ENCODE measurements at places on chromosomes 1 and 21.

- no peak for DNase-seq
Observed at GRCh38 chr1:229815076-229815475, 189.0 kb downstream of the URB2 start.

DNA sequence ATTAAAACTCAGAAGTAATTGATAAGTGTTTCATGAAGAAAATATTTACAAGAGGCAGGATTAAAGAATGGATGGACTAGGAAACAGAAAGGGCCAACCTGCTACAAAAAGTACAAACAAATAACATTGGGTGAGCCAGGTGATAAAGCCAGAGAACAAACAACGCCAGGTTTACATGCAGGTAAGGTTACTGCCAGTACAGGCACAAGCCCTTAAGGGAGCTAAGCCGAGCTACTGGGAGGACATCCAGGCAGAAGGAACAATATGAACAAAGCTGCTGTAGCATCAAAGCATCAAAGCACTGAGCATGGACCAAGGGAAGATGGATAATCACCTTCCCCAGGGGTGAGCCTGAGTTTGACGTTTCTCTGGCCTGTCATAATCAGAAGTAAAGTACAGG is 380.7 kb downstream of the SEC16B start:
- DNase-seq = no peak

GRCh38 chr1:99218999-99219398 is 45.3 kb upstream of the PLPPR4 start:
- DNase-seq = no peak

GRCh38 chr1:229102741-229103391 is 168.0 kb upstream of the RAB4A start:
- DNase-seq = no peak

GRCh38 chr21:32713726-32714125 is 14.1 kb downstream of the SYNJ1 start:
- DNase-seq = no peak

- peak; percentile 86 for DNase-seq
Observed at GRCh38 chr21:36320421-36321324, 676 bp downstream of the MORC3 start.

GRCh38 chr1:230698130-230698529 is 15.8 kb downstream of the AGT start:
- no peak for DNase-seq

DNA sequence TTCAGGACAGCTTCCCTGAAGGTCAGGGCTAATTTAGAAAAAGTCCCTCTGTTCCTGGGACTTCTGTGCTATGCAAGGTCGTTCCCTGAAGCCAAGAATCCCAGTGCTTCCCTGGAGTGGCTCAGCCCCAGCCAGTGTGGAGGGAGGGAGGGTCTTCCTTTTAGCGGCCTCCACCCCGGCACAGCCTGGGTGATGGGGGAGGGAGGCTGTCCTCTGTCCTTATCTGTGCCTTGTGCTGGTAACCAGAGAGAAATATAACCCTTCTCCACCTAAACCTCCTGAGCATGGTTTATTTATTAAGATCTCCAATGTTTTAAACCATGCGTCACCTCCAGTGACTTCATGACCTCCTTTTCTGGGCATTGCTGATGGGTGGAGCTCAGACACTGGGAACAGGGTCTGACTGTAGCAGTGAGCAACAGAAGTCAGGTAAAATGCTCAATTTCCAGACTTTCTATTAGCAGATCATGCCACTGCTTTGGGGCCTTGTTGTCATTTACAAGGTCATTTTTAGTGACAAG is 157.1 kb downstream of the DSCAM start:
- DNase-seq = no peak

DNA sequence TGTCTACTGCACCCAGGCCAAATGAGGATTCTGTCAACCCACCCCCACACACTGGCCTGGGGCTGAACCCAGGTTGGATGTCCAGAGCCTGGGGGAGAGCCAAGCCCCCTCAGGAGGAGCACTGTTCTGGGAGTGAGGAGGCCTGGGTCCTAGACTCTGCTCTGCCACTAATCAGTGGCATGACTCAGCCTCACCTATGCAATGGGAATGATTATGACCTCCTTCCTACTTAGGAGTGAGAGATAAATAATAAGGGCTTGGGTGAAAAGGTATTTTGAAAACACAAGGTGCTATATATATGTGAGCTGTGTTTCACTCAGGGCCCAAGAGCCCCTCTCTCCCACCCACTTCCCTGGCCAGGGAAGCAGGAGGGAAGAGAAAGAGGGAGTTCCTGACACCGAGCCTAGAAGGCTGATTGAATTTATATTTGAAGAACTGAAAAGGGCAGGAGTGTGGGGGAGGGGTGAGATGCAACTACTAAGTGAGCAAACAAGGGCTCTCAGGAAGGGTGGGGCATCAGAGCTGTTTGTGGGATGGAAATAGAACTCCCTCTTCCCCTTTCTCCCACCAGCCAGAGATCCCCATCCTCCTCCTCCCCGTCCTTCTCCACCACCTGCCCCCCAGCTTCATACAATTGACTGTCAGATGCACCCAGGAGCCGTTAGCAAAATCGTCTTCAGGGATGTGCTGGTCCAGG is 8.2 kb downstream of the IGSF9 start:
- no peak for DNase-seq

DNA sequence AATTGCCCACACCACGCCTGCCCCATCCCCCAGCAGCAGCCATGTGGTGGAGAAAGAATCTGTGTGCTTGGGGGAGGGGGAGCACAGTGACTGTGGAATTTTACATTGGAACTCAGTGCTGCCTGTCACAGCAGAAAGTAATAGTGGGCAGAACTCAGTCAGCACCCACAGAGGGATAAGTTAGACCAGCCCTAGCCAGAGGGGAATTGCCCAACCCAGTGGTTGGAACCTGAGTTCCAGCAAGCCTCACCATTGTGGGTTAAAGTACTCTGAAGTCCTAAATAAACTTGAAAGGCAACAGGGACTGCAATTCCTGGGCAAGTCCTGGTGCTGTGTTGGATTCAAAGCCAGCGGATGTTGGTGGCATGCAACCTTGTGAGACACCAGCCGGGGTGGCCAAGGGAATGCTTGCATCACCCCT is 88.8 kb downstream of the MRPL39 start:
- DNase-seq = no peak

GRCh38 chr1:119453021-119453420 is 38.1 kb downstream of the HSD3B2 start:
- DNase-seq = no peak

- no peak for DNase-seq
Observed at GRCh38 chr1:223012938-223013337, 130.1 kb downstream of the TLR5 start.

DNA sequence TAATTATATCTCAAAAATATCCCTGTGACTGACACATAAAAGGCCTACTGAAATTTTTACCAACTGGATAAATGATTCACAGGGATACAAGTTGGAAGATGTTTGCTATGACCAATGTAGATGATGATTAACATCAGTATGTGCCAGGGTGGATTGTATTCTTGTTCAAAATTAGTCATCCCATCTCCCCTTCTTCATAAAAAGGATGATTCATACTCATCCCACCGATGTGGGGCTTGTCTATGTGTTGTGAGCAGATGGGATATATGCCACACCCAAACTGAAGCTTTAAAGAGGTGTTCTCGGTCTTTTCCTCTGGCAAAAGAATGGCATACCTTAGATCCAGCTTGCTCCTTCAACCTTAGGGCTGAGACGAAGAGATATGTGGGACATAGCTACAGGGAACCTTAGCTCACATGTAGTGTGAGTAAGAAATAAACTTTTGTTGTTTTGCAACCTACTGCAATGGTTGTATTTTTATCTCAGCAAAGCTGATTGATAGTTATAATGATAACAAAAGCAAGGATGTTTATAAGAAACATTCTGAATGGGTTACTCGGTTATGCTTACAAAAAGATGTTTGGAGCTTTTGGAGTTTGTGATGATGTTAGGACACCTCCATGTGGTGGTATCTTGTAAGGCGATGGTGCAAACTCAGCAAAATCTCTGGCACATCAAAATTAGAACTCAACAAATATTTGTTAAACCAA is 29.4 kb downstream of the SPATA17 start:
- DNase-seq = no peak

- DNase-seq = no peak
Observed at GRCh38 chr1:68011657-68012375, 38.6 kb downstream of the DIRAS3 start.

DNA sequence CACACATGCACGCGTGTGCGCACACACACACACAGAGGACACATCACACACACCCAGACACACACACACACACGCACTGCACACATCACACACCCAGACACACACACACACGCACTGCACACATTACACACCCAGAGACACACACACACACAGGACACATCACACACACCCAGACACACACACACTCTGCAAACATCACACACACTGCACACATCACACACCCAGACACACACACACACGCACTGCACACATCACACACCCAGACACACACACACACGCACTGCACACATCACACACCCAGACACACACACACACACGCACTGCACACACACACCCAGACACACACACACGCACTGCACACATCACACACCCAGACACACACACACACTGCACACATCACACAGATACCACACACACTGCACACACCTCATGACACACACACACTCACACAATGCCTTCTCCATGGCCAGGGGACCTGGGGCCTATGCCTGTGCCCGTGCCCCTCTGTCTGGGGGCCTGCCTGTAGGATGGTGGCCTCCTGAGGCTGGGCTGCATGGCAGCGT is 24.4 kb downstream of the CRYAA start:
- peak; percentile 31 for DNase-seq

- DNase-seq = no peak
Observed at GRCh38 chr1:110956586-110956985, 7.1 kb downstream of the LRIF1 start.

- DNase-seq = no peak
Observed at GRCh38 chr21:31078796-31079195, 40.5 kb upstream of the KRTAP19-8 start.

GRCh38 chr1:186845576-186846210 is 16.9 kb downstream of the PLA2G4A start:
- DNase-seq = no peak

- DNase-seq = no peak
Observed at GRCh38 chr1:27979151-27979858, 19.5 kb downstream of the XKR8 start.

- DNase-seq = no peak
Observed at GRCh38 chr1:13730751-13731482, 30.9 kb downstream of the PRDM2 start.

DNA sequence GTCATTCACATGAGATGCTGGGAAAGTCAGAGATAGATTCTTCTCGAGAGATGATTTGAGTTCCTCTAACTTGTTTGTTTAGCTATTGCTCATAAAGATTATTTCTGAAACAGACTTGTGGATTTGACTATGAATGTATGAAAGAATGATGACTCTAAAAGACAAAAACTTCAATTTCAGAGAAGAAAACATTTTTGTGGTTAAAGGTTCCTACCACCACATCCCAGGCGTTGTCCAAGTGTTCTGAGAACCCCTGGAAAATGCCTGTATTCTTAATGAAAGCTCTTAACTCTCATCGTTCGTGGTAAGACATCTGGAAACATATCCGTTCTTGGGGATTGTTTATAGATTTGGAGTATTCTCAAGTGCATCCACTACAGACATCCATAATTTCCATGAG is 228.7 kb downstream of the BARHL2 start:
- no peak for DNase-seq

DNA sequence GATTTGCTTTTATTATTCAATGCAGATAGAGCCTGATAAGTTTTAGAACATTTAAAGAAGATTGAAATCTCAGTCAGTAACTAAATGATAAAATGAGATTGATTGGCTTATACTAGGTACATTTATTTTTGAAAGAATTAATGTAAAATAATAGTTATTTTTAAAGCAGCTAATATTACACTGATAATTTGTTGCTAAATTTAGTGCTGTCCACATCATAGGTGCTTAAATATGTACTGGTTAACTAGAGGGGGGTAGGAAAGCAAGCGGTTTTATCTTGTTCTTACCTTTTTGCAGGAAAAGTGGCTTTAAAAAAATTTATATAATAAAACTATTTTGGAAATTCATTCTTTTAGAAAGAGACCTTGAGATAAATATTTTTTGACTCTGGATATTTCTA is 40.4 kb upstream of the RWDD3 start:
- no peak for DNase-seq

GRCh38 chr1:229196404-229197264 is 74.3 kb upstream of the RAB4A start:
- no peak for DNase-seq

GRCh38 chr1:180950321-180950720 is 37.6 kb downstream of the KIAA1614 start:
- DNase-seq = no peak

- no peak for DNase-seq
Observed at GRCh38 chr1:63705078-63705477, 68.7 kb upstream of the ROR1 start.

- DNase-seq = peak; percentile 70
Observed at GRCh38 chr1:116457946-116458604, 85.0 kb downstream of the ATP1A1 start.

GRCh38 chr1:200907611-200908097 is 13.0 kb downstream of the INAVA start:
- DNase-seq = no peak

DNA sequence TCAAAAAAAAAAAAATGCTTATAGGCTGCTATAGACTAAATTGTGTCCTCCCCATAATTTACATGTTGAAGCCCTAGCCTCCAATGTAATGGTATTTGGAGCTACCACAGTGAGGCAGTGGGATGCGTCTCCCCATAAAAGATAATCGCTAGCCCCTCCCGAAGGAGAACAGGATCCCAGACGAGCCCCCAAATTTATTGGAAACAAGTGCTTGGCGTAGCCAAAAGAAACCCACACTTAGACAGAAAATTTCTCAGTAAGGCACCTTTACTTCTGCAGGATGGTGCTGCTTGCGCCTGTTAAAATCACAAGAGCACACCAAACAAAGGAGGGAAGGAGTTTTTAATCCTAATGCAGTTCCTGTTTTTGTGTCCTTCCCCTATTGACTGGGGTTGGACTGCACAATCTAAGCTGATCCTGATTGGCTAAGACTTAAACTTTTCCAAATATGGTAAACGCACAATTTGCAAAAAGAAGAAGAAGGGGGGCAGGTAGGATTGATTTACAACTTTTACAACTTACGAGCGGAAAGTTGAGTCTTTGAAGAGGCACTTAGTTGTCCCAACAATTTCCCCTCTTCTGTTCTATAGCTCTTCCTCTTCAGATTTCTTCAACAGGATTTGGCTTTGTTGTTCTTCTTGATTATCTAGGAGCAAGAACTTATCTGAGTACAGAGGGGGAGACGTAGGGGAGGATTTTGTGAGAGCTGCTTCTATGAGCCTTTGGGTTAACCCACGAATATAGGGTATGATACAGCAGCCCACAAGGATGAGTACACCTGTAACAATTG is 3.0 kb upstream of the IPP start:
- no peak for DNase-seq

GRCh38 chr1:49048188-49048587 is 271.5 kb upstream of the BEND5 start:
- no peak for DNase-seq

GRCh38 chr1:151720974-151721787 is at the start of gene RIIAD1:
RIIAD1 (plus strand) TSS chr1:151721522; CDS start chr1:151721537, 15 bp downstream.
- DNase-seq = no peak

DNA sequence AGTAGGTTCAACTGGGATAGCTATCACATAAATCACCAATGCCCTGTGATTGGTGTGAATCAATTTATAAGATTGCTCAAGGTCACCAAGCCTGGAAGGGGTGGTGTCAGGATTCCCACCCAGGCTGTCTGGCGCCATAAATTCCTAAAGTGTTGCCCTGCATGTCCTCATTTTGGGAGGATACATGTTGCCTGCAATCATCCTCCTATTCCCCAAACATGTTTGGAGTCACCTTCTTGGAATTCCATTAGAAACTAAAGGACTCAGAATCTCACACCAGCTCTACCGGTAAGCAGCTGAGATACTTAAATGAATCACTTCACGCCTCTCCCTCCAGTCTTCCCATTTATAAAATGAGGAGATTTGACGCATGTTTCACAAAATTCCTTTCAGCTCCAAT is 54.1 kb upstream of the SLC45A1 start:
- no peak for DNase-seq
